Left ventricle myocardium superior (tissue), 1 donor: ENCODE measurements at places on chromosomes 16 and 17. TPM values are rescaled to one million over a fixed set of nuclear protein-coding genes. Genes with fewer than 3 reads are reported as not detected.

Gene KRTAP1-5
- not detected for total RNA-seq

Gene PEMT
- total RNA-seq: 17.9 TPM

Gene CHTF18
- total RNA-seq: 6.6 TPM

Gene C1QTNF8
- not detected for total RNA-seq

Gene SMIM36
- not detected for total RNA-seq

Gene GAS2L2
- 0.27 TPM for total RNA-seq
